T-cell (primary cell): ENCODE measurements at places on chromosomes 12 and 14. TPM values are rescaled to one million over a fixed set of nuclear protein-coding genes. Genes with fewer than 3 reads are reported as not detected.
A peak's percentile ranks its signal among the peaks of the same experiment; 100 is the strongest.

The HOXC9 gene
- not detected for total RNA-seq

The SLC10A1 gene
- not detected for total RNA-seq

The A2M gene
- not detected for total RNA-seq

The RFLNA gene
- total RNA-seq = not detected

GRCh38 chr12:104493496-104493895, 36.7 kb downstream of the CHST11 start:
- peak overlapping the region; percentile 40 for H3K27ac ChIP-seq
- H3K4me1 ChIP-seq = peaks cover 32% of the 10 kb centered on the region
- H3K4me3 ChIP-seq = no peak overlapping the region
- H3K36me3 ChIP-seq = no peaks in the 10 kb centered on the region
- H3K27me3 ChIP-seq = no peaks in the 10 kb centered on the region
- no peak for DNase-seq

DNA sequence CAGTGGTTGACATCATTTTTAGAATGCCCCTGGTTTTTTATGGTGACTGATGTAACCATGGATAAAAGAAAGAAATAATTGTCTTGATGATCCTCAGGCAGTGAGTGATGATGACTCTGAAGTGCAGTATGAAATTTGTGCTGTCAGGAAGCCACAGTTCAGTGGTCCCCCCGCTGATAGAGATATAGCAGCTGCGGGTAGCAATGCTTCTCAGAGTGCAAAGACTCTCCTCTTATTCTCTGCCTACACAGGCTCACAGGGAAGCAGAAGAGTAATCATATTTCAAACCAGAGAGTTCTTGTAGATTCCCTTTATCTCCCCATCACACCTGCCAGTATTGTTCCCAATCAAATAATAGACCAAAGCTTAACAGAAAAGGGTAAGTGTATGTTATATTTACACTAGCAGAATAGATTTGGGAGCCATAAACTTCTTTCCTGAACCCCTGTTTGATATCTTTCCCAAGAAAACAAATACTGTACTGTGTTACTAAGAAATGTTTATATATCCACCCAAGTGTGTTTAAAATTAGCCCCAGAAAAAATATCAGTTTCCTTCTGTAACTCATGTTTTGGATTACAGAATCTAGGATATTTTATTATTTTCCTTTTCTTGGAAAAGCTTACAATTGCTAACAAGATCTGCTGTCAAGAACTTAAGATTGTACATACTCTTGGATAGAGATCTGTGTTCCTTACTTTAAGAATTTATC, 1817.4 kb upstream of the FLRT2 start:
- H3K36me3 ChIP-seq = no peaks in the 10 kb centered on the region
- DNase-seq = no peak
- no peak overlapping the region for H3K27ac ChIP-seq
- H3K4me3 ChIP-seq = no peak overlapping the region
- no peaks in the 10 kb centered on the region for H3K4me1 ChIP-seq

GRCh38 chr12:27539191-27539631, 15.2 kb downstream of the PPFIBP1 start:
- H3K27me3 ChIP-seq = no peaks in the 10 kb centered on the region
- H3K36me3 ChIP-seq = no peaks in the 10 kb centered on the region
- DNase-seq = no peak

GRCh38 chr14:84025106-84026012, 1504.6 kb upstream of the FLRT2 start:
- no peak overlapping the region for H3K4me3 ChIP-seq
- no peaks in the 10 kb centered on the region for H3K27me3 ChIP-seq
- no peak overlapping the region for H3K27ac ChIP-seq
- H3K4me1 ChIP-seq = no peaks in the 10 kb centered on the region

DNA sequence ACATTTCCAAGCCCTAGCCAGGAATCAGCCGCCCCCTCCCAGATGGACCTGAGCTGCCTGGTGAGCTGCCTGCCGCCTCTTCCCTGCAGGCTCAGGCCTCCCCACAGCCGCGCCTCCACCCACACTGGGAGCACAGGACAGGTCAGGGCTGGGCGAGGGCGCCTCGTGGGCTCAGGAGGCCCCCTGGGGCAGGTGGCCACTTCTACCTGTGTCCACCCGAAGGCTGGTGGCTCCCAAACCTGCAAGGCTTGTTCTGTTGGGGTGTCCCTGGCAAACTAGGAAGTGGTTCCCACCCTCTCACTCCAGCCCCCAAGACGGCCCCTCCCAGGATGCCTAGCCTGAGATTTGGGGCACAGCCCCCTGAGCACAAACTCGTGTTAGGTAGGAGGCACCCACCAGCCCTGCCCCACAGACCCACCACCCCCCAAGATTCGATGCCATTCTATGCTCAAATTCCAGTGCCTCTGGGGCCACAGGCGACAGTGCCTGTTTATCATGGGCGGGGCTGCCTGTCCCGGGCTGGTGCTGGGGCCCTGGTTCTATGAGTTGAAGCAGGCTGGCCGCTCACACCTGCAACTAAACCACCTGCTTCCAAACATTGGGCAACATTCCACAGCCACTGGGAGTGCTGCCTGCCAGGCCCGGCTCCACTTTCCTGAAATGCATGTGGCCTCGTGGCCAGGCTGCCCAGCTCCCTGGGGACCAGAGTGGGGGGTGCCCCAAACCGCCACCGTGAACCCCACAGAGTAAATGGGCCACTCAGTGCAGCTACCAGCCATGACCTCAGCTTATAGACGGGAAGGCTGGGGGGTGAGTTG, 6.8 kb downstream of the MMP17 start:
- H3K36me3 ChIP-seq = no peaks in the 10 kb centered on the region
- no peak for DNase-seq
- peaks cover 3% of the 10 kb centered on the region for H3K4me1 ChIP-seq
- H3K4me3 ChIP-seq = no peak overlapping the region

GRCh38 chr12:74049348-74049747, 488.3 kb upstream of the ATXN7L3B start:
- DNase-seq = no peak
- no peak overlapping the region for H3K27ac ChIP-seq
- no peaks in the 10 kb centered on the region for H3K4me1 ChIP-seq
- no peaks in the 10 kb centered on the region for H3K36me3 ChIP-seq

DNA sequence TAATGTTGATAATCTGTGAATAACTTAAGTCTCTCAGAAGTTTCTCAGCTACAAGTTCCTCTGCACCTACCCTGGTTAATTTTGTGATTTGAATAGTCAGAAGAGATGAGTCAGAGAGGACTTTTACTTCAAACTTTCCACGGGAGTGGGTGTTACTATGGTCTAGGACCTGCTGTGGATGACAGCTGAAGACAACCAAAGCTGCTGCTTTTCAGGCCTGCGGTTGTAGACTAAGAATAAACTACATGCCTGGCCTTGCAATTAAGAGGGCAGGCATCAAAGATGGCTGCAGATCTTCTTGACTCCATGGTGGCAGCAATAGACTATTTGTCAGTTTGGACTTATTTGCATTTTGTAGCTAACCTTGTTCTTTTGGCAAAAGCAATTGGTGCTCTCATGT, 227.1 kb upstream of the KRR1 start:
- no peak overlapping the region for H3K4me3 ChIP-seq
- H3K4me1 ChIP-seq = no peaks in the 10 kb centered on the region
- no peaks in the 10 kb centered on the region for H3K36me3 ChIP-seq
- no peak for DNase-seq
- H3K27ac ChIP-seq = no peak overlapping the region

DNA sequence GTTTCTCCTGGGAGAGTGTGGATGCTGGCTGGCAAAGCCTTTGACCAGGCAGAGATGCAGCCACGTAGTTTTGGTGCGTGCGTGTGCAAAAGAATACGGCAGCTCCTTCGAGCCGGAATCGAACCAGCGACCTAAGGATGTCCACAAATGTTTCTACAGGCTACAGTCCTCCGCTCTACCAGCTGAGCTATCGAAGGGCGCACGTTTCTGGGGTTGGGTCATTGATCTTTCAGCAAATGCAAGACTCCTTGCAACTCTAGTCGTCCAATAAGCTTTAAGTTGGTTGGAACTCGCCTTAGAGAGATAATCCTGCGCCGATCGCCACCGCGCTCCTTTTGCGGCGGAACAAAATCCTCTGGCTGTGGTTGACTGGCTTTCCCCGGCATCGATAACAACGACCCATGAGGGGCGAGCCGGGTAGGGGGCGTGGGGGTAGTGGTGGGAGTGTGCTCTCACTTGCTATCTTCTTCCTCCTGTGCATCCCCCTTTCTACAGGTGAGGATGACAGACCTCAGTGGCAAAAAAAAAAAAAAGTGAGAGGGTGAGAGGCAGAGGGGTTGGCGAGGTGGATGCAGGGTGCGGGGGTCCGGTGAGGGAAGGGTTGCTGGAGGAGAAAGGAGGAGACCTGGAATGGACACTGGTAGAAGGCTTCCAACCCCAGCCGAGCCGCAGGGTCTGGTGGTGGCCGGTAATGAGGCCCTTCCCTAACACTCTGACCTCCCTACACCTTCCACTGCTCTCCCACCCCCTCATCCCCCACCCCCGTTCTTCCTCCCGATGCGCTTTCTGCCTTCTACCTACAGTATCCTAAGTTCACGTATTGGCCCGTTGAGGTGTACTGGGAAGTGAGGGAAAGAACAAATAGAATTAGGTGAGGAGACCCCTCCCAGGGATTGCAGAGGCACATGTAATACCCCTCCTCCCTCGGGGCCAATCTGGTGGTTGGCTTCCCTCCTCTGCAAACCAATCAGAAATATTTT, 11.8 kb upstream of the OR6S1 start:
- peaks cover 54% of the 10 kb centered on the region for H3K27me3 ChIP-seq

GRCh38 chr12:20469756-20470155, 101.4 kb downstream of the PDE3A start:
- DNase-seq = no peak
- H3K36me3 ChIP-seq = no peaks in the 10 kb centered on the region
- no peaks in the 10 kb centered on the region for H3K27me3 ChIP-seq
